ENCODE measurements at places on chromosomes 7 and 10.

GRCh38 chr7:103094102-103094501 lies 19.2 kb downstream of the ARMC10 start:
- DNase-seq = no peak

DNA sequence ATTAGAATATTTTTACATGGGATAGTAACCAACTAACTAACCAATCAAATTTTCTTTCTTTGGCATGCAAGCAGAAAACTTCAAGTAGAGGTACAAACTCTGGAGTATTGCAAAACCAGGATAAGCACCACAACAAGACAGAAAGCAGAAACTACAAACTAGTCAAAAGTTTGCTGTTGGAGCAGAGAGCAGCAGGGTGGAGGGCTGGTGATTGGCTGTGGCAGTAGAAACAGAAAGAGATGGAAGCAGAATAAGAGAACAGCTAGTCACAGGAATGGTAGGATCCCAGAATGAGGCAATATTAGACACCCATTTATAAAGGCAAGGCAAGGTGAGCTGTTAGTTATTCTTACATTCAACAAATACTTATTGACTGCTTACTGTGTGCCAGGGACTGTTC lies 6.8 kb upstream of the MACC1 start:
- no peak for DNase-seq

DNA sequence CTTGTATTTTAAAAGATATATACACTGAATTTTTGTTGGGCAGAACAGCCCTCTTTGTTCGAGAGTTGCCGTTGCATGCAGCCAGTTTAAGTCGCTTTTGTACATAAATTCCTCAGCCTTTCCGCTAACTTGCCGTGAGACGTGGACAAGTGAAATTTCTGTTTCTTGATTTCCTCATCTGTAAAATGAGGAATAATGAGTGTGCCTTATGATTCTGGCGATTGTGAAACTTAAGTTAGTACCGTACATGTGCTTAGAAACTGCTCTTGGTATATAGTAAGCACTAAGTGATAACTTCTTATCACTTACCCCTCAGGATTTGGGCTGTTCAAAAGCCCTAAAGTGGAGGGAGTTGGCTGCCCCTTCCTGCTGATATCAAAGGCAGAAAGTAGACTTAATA lies 1.4 kb downstream of the CCNJ start:
- no peak for DNase-seq

DNA sequence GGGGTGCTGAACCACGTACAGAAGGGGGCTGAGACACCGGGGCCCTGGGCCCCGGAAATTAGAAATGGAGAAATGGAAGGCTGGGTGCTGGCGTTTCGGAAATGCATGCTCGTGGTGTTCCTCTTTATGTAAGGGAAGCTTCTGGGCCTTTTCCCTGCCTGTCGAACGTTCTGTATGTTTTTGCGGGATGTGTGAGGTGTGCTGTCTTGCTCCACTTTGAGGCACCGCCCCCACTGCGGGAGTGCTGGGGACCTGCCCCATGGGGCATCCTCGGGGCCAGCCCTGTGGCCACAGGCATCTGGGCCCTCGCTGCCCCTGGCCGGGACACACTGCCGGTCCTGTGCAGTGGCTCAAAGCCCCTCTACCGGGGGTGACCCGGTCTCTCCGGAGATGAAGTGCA lies 1.7 kb upstream of the VENTX start:
- DNase-seq = no peak

Data from activated T-helper 1 cell treated with Interleukin-2 at 50 U/mL for 16 hours (primary cell).